ENCODE measurements at places on chromosomes 11 and 22.

DNA sequence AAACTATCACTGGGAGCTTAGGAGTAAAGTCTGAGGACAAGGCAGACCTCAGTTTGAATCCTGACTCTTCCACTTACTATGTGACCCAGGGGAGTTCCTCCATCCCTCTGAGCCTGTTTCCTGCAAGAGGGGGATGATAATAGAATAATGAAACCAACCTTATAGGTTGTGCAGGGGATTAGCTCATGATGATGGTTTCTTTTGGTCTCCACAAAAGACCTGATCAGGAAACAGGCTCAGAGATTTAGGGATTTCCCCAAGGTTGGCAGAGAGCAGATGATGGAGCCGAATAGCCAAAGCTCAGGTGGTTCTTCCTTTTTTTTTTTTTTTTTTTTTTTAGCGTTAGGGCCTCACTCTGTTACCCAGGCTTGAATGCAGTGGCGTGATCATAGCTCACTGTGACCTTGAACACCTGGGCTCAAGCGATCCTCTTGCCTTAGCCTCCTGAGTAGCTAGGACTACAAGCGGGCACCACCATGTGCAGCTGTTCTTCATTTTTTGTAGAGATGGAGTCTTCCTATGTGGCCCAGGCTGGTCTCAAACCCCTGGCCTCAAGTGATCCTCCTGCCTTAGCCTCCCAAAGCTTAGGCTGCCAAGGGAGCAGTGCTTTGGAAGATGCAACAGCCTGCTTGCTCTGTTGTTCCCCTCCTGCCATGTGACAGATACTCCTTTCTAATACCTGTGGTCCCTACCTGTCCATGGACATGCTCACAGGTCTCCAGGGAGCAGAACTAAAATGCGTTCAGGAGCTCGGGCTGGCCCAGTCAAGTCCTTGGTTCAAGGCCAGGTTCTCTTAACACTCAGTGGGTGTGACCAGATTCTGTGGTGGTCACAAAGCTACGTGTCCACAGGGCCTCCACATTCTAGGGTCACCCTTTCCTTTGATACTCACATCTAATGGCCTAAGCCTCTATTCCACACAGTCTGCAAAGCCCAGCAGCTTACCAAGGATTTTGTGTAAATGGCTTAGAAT, 22.3 kb downstream of the PATZ1 start:
- no peak for DNase-seq

- DNase-seq, result no peak
Measured at GRCh38 chr11:80815752-80816453, 1375.1 kb upstream of the TENM4 start.

GRCh38 chr11:102467080-102467708, 14.6 kb upstream of the TMEM123 start:
- no peak for DNase-seq

- DNase-seq, result no peak
Measured at GRCh38 chr11:23997356-23997755, 499.5 kb upstream of the LUZP2 start.

GRCh38 chr22:38218661-38219622, 17.1 kb downstream of the MAFF start:
- DNase-seq, result no peak

DNA sequence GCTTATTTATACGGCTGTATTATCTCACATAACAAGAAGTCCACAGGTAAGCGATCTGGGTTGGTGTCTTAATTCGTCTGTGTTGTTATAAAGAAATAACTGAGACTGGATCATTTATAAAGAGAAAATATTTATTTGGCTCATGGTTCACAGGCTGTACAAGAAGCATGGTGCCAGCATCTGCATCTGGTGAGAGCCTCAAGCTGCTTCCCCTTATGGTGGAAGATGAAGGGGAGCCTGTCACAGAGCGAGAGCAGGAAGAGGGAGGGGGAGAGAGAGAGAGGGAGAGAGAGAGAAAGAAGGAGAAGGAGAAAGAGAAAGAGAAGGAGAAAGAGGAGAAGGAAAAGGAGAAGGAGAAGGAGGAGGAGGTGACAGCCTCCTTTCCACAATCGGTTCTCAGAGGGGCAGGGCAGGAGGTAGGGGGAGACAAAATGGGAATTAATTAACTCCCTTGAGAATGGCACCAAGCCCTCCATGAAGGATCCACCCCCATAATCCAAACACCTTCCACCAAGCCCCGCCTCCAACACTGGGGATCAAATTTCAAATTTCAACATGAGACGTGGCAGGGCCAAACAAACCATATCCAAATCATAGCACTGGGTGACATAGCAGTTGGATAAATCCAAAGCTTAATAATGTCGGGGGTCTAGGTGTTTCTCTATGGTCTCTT, 15.0 kb upstream of the TRIM44 start:
- DNase-seq, result peak; percentile 88

GRCh38 chr11:61541598-61541997, 33.0 kb downstream of the LRRC10B start:
- DNase-seq, result no peak

- no peak for DNase-seq
Measured at GRCh38 chr11:33545931-33546330, 154.7 kb downstream of the C11orf91 start.

GRCh38 chr11:84564180-84564866, 1062.8 kb downstream of the DLG2 start:
- DNase-seq, result no peak

DNA sequence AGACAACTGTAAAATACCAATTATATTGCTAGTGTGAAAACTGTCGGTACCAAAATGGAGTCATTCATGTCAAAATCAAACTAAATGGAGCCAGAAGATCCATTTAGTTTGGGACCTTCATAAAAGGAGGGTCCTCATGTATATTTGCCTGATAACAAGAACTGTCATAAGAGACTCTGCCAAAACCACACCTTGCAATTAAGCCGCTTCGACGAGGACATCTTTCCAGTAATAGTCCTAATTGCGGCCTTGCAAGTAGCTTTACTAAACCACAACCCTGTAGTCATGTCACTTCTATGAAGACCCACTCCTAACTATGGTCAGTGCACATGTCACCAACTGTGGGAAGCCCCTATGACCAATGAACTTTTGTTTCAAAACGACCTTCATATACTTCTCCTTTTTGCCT, 9.4 kb downstream of the UBQLN3 start:
- DNase-seq, result no peak

GRCh38 chr11:10275714-10276113, 18.3 kb downstream of the SBF2 start:
- DNase-seq, result no peak

DNA sequence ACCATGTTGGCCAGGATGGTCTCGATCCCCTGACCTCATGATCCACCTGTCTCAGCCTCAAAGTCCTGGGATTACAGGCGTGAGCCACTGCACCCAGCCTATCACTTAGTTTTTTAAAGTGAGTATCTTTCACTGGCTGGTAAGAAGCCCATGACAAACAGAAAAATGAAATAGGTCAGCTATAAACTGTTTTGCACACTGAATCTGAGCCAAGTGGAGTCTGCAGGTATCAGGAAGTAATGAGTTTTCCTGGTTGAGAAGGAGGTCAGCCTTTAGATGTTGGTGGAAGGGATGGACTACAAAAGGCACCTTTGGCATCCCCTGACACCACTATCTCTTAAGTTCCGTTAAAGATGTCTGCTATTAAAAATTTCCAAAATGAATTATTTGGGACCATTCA, 345.1 kb downstream of the AASDHPPT start:
- no peak for DNase-seq

DNA sequence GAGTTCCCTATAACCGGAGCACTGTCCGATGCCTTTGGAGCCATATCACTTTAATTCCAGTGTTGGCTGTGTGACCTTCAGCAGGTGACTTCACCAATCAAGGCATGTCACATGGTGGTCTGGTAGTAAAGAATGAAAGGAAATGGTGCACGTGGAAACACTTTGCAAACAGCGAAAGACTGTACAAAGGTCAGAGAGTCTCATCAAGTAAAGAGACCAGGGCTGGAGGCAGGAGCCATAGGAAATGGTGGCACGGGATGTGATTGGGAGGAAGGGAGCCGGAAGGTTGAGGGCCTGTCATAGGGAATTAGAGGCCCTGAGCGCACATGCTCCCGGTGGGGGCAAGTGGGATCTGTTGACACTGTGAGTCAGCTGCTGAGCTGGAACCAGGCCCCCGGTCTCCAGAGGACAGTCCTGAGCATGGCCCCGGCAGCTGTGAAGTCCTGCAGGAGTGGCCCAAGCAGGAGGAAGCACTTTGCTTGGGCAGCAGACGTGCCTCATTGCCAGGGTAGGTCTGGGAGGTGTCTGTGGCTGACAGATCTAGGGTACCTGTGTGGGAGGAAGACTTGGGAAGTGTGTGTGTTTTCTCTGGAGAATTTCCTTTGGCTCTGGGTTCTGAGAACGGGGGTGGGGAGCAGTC, 2.0 kb downstream of the DAGLA start:
- no peak for DNase-seq

DNA sequence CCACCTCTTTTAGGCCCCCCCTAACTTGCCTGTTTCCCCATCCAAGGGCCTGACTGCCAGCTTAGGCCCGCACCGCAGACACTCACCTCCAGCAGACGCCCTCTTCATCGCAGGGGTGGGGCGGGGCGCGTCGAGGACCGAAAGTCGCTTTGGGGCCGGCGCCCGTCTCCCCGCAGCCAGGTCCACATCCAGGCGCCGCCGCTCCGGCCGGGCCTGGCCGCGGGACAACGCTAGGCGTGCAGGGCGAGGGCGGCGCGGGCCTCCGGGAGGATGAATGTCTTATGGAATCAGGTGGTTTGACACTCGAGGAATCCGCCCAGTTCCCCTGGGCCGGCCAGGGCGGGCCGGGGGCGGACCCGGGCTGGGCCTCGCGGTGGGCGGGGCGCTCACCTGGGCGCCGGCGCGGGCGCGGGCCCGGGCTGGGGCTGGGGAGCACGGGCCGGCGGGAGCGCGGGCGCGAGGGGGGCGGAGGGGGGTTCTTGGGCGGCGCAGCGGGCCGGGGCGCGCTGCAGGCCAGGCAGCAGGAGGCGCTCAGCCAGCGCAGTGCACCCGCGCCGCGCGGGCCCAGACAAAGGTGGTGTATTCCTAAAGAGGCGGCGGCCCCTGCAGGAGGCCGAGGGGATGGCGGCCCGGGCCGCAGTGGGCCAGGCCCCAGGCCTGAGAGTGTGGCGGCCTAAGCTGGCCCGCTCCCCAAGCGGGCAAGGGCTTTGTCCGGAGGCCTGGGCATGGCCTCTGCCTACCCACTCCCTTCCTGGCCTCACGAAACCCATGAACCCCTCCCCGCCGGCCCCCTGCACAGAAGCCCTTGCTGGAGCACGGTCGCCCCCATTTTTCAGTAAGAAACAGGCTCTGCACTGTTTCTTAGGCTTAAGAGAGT, 177.6 kb downstream of the IGLL1 start:
- peak; percentile 74 for DNase-seq

GRCh38 chr11:12102588-12103410, 7.6 kb upstream of the MICAL2 start:
- DNase-seq, result no peak

- no peak for DNase-seq
Measured at GRCh38 chr11:117913736-117914397, 15.3 kb downstream of the TMPRSS13 start.

DNA sequence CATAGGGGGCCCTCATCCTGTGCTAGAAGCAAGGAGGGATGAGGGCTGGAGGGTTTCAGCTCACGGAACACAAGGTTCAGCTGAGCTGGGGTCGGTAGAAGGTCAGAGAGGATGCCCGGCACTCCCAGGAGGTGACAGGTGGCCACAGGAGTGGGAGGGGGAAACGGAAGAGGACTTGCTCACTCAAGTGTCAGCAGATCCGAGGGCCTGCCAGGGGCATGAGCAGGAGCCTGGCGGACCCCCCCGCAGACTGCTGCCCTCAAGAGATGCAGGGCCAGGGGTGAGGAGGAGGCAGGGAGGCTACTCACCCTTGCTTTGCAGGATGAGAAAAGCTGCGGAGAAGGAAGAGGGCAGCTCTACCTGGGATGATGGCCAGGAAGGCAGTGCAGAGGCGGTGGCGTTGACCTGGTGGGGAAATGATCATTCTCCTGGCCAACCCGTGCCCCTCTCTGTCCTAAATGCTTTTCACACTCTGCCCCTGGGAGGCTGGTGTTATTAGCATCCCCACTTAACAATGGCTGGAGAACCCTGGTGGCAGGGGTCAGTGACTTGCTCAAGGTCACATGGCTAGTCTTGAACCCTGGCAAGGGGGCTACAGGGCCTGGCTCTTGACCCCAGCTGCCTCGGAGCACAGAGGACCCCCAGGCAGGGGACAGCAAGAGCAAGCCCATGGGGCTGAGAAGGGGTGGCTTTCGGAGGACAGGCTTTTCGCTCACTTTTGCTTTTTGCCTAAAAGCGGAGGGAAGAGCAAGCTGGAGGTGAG, 30.1 kb upstream of the CSNK1E start:
- no peak for DNase-seq

GRCh38 chr11:107916671-107917241, 11.5 kb upstream of the RAB39A start:
- no peak for DNase-seq

- DNase-seq, result no peak
Measured at GRCh38 chr11:95697614-95698408, 91.8 kb downstream of the FAM76B start.

- no peak for DNase-seq
Measured at GRCh38 chr11:32586576-32587190, 3.1 kb downstream of the EIF3M start.

- DNase-seq, result no peak
Measured at GRCh38 chr22:39832627-39833074, 60.9 kb downstream of the ENTHD1 start.

- no peak for DNase-seq
Measured at GRCh38 chr11:3202759-3203158, 15.9 kb downstream of the MRGPRG start.

Measured in NCI-H2171 (cell line).